Left forelimb (tissue), 1 donor: ENCODE measurements at places on chromosomes 1 and 21.

DNA sequence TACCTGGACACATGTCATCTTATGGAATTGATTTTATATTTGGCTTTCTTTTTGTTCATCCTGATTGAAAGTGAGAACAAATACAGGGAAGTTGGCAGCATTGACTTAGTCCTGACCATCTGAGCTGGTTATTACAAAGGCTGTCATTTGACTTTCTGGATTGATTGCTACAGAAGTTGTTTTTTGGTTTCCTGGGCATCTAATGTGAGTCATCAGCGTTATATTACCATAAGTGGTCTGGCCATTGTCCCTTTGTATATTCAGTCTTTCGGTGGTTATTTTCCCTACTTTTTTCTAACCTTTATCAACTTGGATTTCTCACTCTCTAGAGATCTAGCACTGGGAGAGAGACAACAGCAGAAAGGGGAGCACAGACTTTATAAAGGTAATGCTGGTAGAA, 1646.5 kb downstream of the MRPL39 start:
- DNase-seq: no peak

- DNase-seq: no peak
These were observed 36.8 kb upstream of the AHCYL1 start for GRCh38 chr1:109947582-109948284.

GRCh38 chr1:1477206-1477605, 5.6 kb downstream of the ATAD3B start:
- DNase-seq: no peak

- DNase-seq: no peak
These were observed 20.2 kb downstream of the SKI start for GRCh38 chr1:2248127-2248826.

DNA sequence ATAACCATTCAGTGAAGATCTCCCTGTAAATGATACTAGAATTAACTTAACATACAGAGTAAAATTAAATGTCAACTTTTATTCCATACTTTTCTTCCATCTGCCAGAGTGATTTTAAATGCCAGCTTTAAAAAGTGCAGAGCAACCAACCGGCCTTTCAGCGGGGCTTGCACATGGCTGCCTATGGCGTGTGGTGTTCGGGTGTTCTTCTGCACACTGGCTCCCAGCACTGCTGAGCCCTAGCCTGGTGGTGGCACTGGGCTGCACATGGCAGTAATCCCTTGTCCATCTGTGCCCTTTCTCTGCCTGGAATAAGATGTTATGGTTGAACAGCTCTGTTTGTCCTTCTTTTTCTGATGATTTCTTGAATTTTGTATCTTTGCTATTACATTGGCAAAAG, 156.3 kb downstream of the SNX7 start:
- DNase-seq: no peak

DNA sequence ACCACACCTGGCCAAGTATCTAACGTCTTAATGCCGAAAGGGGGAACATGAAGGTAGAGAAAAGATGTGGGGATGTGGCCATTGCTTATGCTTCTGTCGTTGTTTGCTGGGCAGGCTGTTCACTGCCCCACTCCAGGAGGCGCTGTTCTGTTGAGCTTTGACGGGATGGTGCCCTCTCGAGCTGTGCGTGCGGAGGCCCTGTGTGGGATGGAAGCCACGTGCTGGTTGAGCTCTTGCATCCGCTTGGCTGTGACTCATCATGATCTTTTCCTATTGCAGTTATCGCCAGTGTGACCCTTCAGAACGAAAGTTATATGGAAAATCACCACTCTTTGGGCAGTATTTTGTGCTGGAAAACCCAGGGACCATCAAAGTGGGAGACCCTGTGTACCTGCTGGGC, 26.3 kb downstream of the MTARC1 start:
- DNase-seq: no peak

GRCh38 chr1:218867066-218867465, 306.6 kb upstream of the LYPLAL1 start:
- DNase-seq: no peak

DNA sequence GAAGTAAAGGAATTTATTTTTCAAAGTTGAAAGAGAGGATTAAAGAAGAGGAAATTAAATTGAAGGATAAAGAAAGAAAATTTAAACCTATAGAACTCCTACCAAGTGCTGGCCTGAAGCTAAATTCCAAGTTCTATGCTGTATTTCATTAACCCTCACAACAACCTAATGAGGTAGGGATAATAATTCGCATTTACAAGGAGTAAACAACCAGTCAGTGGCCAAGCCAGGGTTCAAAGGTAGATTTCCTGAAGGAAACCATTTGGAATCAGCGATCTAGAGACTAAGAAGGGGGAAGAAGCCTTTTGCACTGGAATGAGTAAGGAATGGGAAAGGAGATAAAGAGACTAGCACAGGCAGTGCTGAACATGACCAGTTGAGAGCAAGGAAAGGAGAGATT, 265.8 kb upstream of the ST6GALNAC5 start:
- DNase-seq: no peak
